D721Med (cell line): ENCODE measurements at places on chromosomes 12 and 14.

- DNase-seq: peak; percentile 57
These were observed at the start of gene PTMS for GRCh38 chr12:6765634-6766581. Gene PTMS (plus strand): TSS chr12:6766363. CDS start chr12:6766706, 343 bp downstream.

- no peak for DNase-seq
These were observed 148.3 kb downstream of the TGFB3 start for GRCh38 chr14:75833326-75834020.

- DNase-seq: no peak
These were observed 2.2 kb downstream of the BAZ1A start for GRCh38 chr14:34872822-34873588.

DNA sequence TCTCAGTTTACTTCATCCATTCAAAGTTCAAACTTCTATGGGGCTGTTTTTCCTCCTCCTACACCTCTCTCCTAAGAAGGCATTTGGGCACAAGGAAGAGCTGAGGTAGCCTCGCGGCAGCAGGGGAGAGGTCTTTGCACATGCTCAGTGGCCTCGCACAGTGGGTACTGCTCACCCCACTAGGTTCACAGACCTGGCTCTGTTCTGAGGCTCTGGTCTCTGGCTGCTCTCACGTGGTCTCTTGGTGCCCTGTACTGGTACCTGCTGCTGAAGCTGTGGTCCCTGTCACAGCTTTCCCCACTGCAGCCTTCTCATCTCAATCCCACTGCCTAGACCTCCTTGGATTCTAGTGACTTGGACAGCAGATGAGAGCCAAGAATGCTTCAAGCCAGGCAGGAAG, 134.7 kb upstream of the CRY1 start:
- no peak for DNase-seq

- DNase-seq: no peak
These were observed 150.4 kb upstream of the FAR2 start for GRCh38 chr12:28998662-28999120.

DNA sequence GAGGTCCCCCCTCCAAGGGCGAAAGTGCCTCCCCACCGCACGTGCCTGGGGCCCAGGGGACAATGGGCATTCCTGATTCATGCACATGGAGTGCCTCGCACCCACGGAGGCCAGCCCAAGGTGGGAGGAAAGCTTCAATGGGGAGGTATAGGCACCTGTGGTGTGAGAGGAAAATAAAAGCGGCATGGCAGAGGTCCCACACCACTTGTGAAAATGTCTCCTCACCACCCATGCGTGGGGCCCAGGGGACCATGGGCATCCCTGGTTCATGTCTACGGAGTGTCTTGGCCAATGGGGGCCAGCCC, 384.7 kb downstream of the ALG10 start:
- DNase-seq: no peak

DNA sequence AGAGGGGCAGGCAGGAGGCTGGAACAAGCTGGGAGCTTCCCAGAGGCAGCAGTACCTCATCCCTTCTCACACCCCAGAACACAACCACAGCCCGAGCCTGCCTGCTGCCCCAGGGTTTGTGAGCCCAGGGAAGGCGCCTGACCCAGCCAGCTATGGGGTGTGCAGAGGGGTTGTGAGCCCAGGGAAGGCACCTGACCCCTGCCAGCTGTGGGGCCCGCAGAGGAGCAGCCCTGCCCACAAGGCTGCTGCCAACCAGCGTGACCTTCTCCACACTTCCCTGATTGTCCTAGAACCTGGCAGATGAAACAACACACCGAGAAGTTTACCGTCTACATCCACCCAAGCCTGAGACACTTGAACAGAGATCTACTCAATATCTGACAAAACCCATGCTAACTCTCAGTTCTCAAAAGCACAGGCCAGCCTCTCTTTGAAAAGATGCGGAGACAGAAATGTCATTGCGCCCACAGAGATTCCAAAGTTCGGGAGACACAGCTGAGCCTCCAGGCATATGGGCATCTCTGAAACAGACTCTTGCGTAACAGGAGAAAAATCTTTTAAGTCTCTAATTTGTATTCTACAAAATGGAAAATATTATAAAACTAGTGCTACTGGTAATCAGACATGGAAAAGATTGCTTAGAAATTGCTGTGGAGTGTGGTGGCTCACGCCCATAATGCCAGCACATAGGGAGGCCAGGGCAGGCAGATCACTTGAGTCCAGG, 47.3 kb downstream of the SFSWAP start:
- no peak for DNase-seq

- no peak for DNase-seq
These were observed 114.1 kb upstream of the PWP1 start for GRCh38 chr12:107571492-107571891.

- DNase-seq: no peak
These were observed 1036.1 kb downstream of the TMEM121 start for GRCh38 chr14:106562451-106562850.

DNA sequence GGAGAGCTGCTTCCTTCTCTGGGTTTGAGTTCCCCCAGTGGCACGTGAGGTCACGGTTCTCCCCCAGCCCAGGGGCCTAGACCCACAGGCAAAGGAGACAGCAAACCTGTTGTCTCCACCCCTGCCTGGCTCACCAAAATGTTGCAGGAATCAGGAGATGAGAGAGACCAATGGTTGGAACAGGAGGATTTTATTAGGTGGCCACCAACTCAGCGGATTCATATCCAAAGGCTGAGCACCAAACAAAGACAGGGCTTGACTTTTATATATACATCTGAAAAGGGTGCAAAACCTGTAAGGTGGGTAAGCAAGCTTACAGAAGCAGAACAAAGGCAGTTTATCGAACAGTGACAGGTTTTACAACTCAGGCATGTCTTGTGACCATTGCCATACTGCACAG, 9.2 kb upstream of the ADAM21 start:
- no peak for DNase-seq

- DNase-seq: no peak
These were observed 187.7 kb downstream of the GALC start for GRCh38 chr14:87805315-87805723.

DNA sequence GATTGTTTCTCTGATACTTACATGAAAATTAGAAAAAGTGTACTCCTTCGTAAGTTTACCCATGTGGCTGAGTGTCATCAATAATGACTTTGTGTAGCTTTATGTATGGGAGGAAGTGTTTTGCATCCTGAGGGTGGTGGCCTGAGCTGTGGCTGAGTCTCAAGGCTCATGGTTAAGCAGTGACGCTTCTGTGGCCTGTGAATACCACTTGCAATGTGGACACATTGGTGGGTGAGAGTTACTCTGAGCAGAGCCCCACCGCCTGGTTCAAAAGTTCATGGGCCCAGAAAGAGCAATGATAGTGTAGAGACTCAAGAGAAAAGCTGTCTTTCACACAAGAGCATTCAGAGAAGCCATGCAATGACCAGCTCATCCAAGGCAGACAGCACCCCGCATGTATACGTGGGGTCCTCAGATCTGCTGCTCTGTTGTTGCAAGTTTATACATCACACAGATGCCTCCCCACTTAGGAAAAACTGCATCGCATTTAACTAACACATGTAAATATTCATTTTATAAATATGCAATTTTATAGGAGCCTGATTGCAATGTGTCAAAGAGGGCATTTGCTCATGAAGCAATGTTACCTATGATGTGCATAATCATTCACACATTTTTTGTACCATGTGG, 55.1 kb upstream of the FRMD6 start:
- DNase-seq: no peak
